Activated B cell treated with CpG ODN at 0.5 μM for 24 hours (primary cell): ENCODE measurements at places on chromosomes 4 and X.

- no peak for DNase-seq
- no peaks in the 10 kb centered on the region for H3K36me3 ChIP-seq
- H3K4me3 ChIP-seq = no peak overlapping the region
- no peak overlapping the region for H3K27ac ChIP-seq
- H3K27me3 ChIP-seq = peaks cover 6% of the 10 kb centered on the region
- H3K4me1 ChIP-seq = no peaks in the 10 kb centered on the region
Observed at GRCh38 chr4:52585379-52585778, 73.7 kb downstream of the USP46 start.

GRCh38 chr4:14384824-14385223, 617.5 kb upstream of the CPEB2 start:
- no peaks in the 10 kb centered on the region for H3K36me3 ChIP-seq
- H3K4me3 ChIP-seq = no peak overlapping the region
- H3K27me3 ChIP-seq = peaks cover 6% of the 10 kb centered on the region
- DNase-seq = no peak
- no peak overlapping the region for H3K27ac ChIP-seq

- H3K4me3 ChIP-seq = no peak overlapping the region
- peaks cover 8% of the 10 kb centered on the region for H3K36me3 ChIP-seq
- peaks cover 20% of the 10 kb centered on the region for H3K4me1 ChIP-seq
- no peaks in the 10 kb centered on the region for H3K27me3 ChIP-seq
- no peak for DNase-seq
Observed at GRCh38 chr4:109699553-109700225, 3.6 kb downstream of the CASP6 start.

DNA sequence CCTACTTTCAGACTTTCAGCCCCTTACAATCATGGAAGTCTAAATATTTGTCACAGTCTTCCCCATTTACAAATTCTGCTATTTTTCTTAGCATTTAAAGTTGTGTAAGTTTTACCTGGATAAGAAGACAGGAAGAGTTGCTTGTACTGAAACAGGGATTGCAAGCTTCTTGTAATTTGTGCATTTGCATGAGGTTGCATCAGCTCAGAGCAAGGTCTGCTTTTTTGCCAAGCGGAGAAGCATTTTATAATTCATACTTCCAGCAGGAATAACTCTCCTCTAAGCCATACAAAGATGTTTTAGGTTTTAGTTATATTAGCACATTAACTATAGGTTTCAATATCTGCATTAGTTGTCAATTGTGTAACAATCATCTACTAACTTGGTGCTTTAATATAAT, 922.0 kb upstream of the PABPC4L start:
- no peaks in the 10 kb centered on the region for H3K27me3 ChIP-seq
- no peak for DNase-seq
- H3K4me1 ChIP-seq = no peaks in the 10 kb centered on the region
- no peak overlapping the region for H3K4me3 ChIP-seq
- no peak overlapping the region for H3K27ac ChIP-seq
- H3K36me3 ChIP-seq = no peaks in the 10 kb centered on the region

DNA sequence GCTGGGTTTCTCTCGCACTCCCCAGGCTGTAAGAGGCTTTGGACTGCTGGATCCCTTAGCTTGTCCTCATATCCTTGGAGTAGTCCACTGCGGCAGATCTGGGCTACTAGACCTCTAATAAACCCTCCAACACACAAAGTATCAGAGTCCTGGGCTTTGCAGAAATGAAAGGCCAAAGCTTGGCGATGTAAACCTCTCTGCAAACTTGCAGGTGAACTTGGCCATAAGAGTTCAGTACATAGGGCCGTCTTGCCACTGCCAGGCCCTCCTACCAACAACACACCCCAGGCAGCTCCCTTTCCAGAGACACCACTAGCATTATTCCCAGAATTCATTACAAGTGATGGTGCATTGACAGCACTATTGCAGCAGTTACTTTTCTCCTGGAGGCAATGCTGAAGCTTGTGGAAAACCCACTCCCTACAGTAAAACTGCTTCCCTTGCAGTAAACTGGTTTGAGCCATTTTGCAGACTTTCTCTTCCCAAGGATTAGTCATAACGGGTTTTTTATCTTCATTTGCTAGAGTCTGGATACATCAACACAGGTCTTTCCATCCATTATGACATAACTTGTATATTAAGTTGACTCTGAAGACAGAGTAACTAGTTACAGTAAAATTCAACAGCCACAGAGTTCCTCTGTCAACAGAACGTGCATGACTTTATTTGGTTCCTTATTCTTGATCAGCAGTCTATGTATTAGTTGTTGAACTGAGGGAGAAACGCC, 2.4 kb downstream of the ANKRD50 start:
- no peak for DNase-seq
- no peak overlapping the region for H3K4me3 ChIP-seq
- peaks cover 2% of the 10 kb centered on the region for H3K36me3 ChIP-seq
- peaks cover 7% of the 10 kb centered on the region for H3K27me3 ChIP-seq
- peaks cover 8% of the 10 kb centered on the region for H3K4me1 ChIP-seq

- H3K36me3 ChIP-seq = no peaks in the 10 kb centered on the region
- H3K27ac ChIP-seq = no peak overlapping the region
- DNase-seq = no peak
- no peak overlapping the region for H3K4me3 ChIP-seq
- H3K4me1 ChIP-seq = no peaks in the 10 kb centered on the region
Observed at GRCh38 chrX:110420771-110421499, 62.3 kb downstream of the RTL9 start.

DNA sequence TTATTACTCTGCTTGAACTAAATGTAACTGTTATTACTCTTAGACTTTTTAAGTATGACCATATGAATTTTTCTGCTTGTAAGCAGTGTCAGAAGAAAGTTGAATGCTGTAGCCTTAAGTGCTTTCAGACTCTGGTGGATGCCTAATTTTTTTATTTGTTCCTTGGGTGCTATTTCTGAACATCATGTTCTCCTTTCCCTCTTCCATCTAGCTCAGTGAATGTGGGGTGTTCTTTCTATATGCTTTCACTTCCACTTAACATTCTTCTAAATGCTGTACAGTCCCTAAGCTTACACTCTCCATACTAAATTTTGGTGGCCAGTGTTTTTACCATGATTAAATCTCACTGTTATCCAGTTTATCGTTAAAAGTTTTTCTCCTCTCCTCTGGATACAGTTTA, 3.6 kb downstream of the DCK start:
- DNase-seq = no peak
- H3K36me3 ChIP-seq = peaks cover 61% of the 10 kb centered on the region
- H3K4me1 ChIP-seq = peaks cover 89% of the 10 kb centered on the region
- no peaks in the 10 kb centered on the region for H3K27me3 ChIP-seq

DNA sequence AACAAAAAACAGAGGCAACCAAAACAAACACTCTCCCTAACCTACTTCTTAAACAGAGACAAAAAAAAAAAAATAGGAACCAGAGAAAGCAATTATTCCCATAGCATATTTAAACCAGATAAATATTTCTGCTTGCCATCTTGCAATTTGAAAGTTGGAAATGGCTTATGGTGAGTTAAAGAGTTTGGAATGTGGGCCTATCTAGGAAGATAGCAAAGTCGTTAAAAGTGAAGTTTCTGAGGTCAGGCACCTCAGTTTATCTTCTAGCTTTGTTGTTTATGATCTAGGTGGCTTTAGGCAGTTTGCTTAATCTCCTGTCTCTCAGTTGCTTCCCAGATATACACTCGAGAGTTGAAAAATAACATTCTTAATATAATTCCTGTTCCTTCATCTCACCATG, 284.2 kb downstream of the KCNIP4 start:
- H3K4me3 ChIP-seq = no peak overlapping the region
- H3K27ac ChIP-seq = no peak overlapping the region
- no peaks in the 10 kb centered on the region for H3K36me3 ChIP-seq
- H3K27me3 ChIP-seq = no peaks in the 10 kb centered on the region

DNA sequence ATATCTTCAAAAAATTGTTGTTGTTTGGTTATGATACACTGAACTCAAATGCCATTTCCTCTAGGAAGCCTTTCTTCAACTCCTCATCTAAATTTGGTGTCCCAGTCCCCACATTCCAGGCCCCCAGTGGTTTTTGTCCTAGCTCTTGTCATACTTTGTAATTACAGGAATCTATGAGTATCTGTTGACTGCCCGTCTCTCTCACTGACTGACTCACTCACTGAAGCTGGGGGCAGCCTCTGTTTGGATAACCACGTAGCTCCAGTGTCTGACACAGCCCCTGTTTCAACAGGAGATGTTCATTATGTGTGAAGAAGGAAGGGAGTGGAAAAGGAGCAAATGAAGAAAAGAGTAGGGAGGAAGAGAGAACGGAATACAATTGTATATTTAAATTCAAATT, 284.1 kb upstream of the TENM3 start:
- H3K27ac ChIP-seq = no peak overlapping the region
- H3K27me3 ChIP-seq = no peaks in the 10 kb centered on the region
- no peaks in the 10 kb centered on the region for H3K36me3 ChIP-seq
- DNase-seq = no peak
- H3K4me1 ChIP-seq = no peaks in the 10 kb centered on the region

- no peak overlapping the region for H3K4me3 ChIP-seq
- no peaks in the 10 kb centered on the region for H3K4me1 ChIP-seq
- no peak overlapping the region for H3K27ac ChIP-seq
- H3K27me3 ChIP-seq = peaks cover 12% of the 10 kb centered on the region
- no peaks in the 10 kb centered on the region for H3K36me3 ChIP-seq
Observed at GRCh38 chr4:113943085-113943484, 36.4 kb downstream of the ARSJ start.

GRCh38 chr4:54813674-54814073, 155.9 kb downstream of the KIT start:
- H3K4me3 ChIP-seq = no peak overlapping the region
- DNase-seq = no peak
- H3K27me3 ChIP-seq = no peaks in the 10 kb centered on the region

DNA sequence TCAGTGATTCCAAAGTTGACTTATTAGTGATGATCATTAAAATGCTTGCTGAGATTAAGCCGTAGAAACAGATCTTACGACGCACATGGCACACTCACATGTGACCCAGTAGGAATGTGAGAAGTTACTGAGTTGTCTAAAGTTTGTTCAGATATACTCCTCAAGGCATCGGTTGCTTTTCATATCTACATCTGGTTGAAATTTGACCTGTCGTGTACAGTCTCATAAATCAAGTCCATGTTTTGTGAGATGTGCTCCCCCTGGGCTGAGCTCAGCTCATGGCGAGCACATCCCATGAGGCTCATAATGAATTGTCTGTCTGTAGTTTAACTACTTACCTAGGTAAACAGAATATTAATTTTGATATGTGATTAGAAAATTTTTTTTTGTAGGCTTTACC, 67.0 kb downstream of the TNIP2 start:
- H3K36me3 ChIP-seq = peaks cover 76% of the 10 kb centered on the region
- H3K27me3 ChIP-seq = no peaks in the 10 kb centered on the region
- no peak for DNase-seq
- H3K4me1 ChIP-seq = peaks cover 61% of the 10 kb centered on the region

- H3K4me1 ChIP-seq = peaks cover 81% of the 10 kb centered on the region
- H3K36me3 ChIP-seq = peaks cover 14% of the 10 kb centered on the region
- H3K27me3 ChIP-seq = no peaks in the 10 kb centered on the region
- no peak for DNase-seq
- H3K4me3 ChIP-seq = peak overlapping the region; percentile 25
- peak overlapping the region; percentile 46 for H3K27ac ChIP-seq
Observed at GRCh38 chr4:101127176-101127790, 220.0 kb downstream of the PPP3CA start.

DNA sequence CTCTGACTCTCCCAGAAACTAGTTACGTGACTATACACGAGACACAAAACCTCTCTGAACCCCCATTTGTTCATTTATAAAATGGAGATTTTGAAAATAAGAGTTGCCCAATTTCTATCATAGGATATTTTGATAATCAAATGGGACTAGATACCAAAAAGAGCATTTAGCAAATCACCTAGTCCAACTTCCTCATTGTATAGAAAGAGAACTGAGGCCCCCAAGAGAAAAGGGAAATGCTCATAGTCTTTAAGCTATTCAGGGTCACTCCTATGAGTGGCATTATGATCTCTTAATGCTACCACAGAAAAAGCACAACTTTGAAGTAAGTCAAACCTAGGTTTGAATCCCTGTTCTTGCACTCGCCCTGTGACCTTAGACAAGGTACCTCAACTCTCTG, 62.7 kb downstream of the BMP15 start:
- H3K36me3 ChIP-seq = no peaks in the 10 kb centered on the region
- H3K27me3 ChIP-seq = no peaks in the 10 kb centered on the region
- DNase-seq = no peak
- H3K27ac ChIP-seq = no peak overlapping the region
- H3K4me1 ChIP-seq = no peaks in the 10 kb centered on the region

- no peaks in the 10 kb centered on the region for H3K4me1 ChIP-seq
- no peak for DNase-seq
- H3K36me3 ChIP-seq = no peaks in the 10 kb centered on the region
- H3K27ac ChIP-seq = no peak overlapping the region
Observed at GRCh38 chrX:85454295-85454694, 74.8 kb upstream of the POF1B start.
